ENCODE measurements at places on chromosomes 3 and 15.

- DNase-seq: no peak
Observed at GRCh38 chr15:78038585-78039247, 38.8 kb downstream of the TBC1D2B start.

DNA sequence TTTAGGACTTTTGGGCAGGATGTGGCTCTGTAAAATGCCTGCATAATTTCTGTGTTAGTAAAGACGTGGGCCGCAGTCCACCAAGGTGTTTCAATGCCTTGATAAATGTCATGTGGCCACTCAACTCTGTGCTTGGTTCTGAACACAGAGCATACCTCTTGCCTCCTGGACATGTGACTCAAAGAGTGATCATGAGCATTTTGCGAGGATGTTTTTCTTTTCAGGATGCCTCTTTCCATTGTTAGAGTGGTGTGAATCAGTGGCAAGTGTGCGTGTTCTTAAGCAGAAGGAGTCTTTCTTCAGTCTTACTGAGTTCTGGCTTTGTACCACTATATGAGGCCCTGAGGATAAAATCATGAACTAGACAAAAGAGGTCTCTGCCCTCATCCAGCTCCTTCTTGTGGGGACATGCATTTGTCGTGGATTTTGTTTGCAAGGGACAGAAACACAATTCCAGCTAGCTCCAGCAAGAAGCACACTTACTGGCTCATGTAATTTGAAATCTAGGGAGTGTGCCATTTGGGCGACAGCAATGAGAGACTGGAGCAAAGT is 363.4 kb downstream of the LRTM1 start:
- no peak for DNase-seq

DNA sequence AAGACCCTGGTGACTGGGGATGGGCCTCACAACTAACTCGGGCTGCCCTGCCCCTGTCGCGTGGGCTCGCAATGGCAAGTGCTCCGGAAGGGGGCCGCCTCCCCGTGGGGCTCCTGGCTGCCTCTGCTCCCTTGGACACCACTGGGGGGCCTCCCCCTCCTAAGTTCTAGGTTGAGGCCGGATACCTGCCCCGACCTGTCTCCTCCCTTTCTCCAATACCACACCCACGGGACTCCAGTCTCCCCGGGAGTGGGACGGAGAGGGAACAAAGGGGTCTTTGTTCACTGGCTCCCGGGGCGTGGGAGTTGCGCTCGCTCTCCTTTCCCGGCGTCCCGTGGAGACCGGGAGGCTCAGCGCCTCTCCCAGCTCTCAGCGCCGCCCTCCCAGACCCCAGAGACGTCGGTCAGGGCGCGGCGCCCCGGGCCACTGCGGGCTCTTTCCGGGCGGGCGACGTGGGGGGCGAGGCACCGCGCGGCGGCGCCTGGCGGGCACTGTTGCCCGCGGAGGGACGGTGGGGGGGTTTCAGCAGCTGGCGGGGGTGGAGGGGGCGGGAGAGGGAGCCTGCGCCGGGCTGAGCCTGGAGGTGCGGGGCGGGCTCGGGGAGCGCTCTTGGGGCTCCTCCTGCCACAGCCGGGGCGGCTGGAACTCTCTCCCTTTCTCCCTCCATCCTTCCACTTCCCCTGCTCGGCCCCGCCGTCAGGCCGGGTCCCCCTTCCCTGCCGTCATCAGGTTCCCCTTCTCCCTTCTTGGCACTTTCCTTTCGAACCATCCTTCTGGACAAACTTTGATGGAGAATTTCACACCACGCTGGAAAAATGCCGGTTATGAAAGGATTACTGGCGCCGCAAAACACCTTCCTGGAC is at the start of gene KCNH8:
KCNH8 (plus strand) TSS at position 606 of the 863 bp plus-strand sequence; CDS start at position 816, 210 bp downstream.
- peak; percentile 45 for DNase-seq

DNA sequence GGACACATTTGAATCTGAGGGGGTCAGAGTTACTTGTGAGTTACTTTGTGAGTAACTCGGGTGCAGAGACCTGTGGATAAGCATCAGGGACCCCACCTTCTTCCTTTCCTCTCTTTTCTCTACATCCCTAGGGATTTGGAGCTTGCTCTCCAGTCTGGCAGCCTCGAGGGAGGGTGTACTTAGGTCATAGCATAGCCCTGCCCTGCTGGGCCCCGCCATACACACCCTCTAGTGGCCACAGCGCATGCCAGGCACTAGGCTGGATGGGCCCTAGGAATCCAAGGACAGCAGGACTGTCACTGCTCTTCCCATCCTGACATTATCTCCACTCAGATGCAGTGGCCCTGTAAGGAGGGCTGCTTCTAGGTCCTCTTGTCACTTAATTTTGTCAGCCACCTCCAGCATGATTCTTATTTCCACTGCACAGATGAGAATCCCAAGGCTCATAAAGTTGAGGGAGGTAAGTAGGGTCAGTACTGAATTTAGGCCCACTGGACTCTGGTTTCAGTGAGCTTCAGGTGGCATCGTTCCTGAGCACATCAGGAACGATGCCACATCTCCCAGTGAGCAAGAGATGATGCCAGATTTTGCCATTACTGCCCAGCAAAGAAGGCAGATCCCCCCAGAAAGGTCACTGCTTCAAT is 3.6 kb upstream of the SMAD6 start:
- peak; percentile 43 for DNase-seq

- no peak for DNase-seq
Observed at GRCh38 chr3:3817865-3818264, 18.6 kb downstream of the LRRN1 start.

DNA sequence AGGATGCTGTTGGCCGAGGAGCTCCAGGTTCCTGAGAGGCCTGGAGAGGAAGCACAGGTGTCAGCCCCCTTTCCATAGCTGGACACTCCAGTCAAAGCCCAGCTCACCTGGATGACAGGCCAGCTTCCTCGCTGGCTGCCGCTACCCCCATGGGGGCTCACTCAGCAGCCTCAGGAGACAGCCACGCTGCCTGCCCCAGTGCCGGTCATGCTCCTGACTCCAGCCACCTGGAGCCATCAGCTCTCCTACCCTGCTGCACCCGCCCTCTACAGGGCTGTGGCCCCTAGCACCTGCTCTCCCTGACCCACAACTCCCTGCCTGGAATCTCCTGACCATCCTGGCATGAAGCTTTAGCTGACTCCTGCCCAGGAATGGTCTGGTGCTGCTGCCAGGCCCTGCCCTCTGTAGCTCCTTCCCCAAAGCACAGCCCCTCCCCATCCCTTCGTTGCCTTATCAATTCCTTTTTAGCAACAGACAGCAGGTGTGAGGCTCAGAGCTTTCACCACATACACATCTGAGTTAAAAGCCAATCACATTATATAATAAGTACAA is 94.2 kb downstream of the NUP210 start:
- DNase-seq: no peak

DNA sequence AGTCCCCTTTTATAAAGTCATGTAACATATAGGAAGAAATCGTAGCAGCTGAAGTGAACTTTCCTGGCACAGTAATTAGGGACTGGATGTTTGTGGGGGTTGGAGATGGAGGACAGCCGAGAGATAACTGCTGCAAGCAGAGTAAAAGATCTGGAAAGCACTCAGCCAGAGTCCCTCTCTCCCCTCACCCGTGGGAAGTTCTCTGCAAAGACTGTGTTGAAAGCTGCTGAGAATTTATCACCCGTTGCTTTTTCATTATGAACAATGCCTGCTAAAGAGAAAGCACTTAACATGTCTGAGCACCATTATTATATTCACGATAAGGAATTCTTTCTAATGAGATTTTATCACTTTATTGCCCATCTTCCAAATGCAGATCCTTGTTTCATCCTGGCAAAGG is 248.8 kb downstream of the SHOX2 start:
- DNase-seq: no peak

- no peak for DNase-seq
Observed at GRCh38 chr15:54289590-54290136, 311.4 kb downstream of the UNC13C start.

- DNase-seq: no peak
Observed at GRCh38 chr3:191141728-191142127, 57.3 kb upstream of the OSTN start.

- no peak for DNase-seq
Observed at GRCh38 chr3:29274667-29275066, 6.2 kb upstream of the RBMS3 start.

DNA sequence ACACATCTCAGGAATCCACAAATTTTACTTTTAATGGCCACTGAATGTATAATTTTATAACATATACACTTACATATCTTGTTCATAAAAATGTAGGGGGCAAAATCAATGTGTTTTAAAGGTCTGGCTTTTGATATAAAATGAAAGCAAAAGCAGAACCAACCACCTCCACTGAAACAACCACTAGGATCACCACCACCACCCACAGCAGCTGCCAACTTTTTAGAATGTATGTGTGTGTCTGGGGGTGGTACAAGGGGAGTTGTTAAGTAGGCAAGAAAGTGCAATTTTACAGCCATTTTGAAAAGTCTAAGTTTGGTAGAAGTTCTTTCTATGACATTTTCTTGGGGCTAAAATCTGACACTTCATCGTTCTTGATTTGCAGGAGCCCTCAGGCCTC is 44.0 kb downstream of the OTOL1 start:
- DNase-seq: no peak

GRCh38 chr15:70093070-70093469 is 4.6 kb downstream of the TLE3 start:
- DNase-seq: no peak

GRCh38 chr15:29356786-29357185 is 87.2 kb upstream of the NSMCE3 start:
- no peak for DNase-seq

DNA sequence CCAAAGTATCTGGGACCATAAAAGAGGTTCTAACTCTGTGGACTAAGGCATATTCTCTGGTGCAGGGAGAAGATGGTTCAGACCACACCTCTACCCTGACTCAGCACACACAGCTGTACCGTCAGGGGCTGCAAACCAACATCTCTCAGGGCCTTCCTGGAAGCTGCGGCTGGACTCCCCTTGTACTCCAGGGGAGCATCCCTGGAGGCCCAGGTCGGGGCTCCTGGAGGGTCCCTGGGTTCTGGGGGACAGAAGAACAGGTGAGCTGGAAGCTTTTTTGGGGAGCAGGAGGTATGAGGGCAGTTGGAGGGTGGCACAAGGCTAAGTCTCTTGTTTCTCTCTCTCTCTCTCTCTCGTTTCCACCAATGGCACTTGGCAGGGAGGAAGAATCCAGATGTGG is 60.5 kb downstream of the LINGO1 start:
- DNase-seq: no peak

GRCh38 chr3:33219175-33219487 is 521 bp upstream of the SUSD5 start:
- DNase-seq: no peak

DNA sequence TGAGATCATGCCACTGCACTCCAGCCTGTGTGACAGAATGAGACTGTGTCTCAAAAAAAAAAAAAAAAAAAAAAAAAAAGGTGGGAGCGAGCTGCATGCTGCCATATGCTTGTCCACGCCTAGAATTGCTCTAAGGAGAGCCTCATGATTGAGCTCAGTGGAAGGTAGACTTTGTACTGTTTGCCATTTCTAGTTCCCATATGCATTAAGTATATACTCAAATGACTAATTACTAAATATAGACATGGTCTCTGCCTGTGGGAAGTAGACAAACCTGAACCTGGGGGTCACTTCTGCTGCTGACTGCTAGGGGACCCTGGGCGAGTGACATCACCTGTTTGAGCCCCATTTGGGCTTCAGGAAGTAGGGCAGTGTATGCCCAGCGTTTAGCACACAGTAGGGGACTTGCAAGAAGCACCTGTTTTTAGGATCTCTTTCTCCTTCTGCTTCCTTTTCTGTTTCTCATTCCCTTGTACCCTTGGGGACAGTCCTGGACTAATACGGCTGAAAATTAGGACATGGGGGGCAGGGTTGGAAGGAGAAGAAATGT is 27.2 kb downstream of the PRKCD start:
- no peak for DNase-seq

DNA sequence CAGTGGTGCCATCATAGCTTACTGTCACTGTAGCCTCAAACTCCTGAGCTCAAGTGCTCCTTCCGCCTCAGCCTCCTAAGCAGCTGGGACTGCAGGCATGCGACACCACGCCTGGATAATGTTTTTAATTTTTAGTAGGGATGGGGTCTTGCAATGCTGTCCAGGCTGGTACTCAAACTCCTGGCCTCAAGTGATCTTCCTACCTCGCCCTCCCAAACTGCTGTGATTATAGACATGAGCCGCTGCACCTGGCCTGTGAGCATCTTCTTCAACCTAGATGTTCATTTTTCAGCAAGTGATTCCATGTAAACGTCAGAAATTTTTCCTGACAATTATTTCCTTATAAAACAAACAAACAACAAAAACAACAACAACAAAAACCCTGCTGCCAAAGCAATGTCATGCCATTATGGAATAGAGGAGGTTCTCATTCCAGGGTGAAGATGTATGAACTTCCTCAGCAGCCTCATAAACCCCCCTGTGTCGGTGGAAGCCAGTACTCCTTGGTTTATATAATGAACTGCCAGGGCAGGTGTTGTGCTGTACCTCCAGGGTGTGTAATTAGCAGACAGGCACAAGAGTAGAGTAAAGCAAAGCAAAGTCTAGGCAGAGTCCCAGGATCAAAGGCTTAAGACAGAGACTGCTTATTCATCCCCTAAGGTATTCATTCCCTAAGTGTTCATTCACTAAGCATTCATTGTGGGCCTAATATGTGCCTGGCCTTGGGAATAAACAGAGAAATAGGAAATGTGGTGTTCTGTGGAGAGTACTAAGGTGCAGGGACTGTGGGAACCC is 44.6 kb downstream of the NR2C2 start:
- DNase-seq: peak; percentile 5

DNA sequence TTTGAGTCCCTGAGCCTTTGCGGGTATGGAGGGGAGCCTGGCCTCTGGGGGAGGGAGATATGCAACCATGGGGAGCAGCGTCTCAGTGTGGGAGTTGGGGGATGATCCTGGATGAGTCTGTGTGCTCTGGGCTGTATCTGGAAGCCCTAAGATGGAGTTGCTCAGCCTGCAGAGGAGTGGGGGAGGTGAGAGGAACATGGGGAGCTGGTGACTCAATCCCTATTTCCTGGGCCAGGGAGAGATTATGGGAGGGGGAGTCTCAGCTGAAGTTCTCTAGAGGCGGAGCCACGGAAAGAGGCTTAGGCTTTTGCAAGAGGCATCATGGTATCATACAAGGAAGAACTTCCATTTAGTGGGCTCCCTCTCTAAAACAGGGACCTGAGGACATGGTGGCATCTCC is 59.5 kb upstream of the TMEM115 start:
- no peak for DNase-seq

GRCh38 chr3:44513513-44513912 is 36.0 kb upstream of the ZNF445 start:
- DNase-seq: no peak

DNA sequence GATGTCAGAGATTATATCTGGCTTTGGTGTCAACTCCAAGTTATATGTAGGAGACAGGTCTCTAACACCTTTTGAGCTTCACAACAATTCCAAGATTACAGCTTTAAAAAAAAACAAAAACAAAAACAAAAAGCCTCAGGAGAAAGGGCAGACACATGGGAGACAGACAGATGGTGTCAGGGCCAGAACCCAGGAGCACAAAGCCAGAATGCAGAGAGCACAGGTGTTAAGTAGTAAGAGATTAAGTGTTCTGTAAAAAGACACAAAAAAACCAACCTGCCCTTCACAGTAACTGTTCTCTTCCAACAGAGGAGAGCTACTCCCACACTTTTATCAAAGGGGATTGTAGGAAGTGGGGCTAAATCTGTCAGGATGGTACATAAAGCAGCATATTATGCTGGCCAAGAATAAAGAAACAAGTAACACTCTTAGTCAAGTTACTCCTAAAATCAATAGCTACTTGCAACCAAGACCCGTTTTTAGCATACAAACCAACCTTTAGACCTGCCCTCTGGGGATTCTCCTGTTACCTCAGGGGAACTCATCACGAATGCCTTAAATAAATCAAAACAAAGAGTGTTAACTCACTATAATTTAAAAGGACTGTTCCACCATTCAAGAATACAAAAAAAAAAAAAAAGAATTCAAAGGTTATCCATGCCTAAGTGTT is 5.9 kb downstream of the CPEB1 start:
- DNase-seq: peak; percentile 17
